CD4-positive, alpha-beta T cell treated with Interleukin-2 at 100 ng/mL for 4 hours (primary cell): ENCODE measurements at places on chromosomes 7 and 10.

- no peak for DNase-seq
Measured at GRCh38 chr10:2214805-2215204, 477.5 kb upstream of the ADARB2 start.

- no peak for DNase-seq
Measured at GRCh38 chr7:78203042-78203720, 404.6 kb downstream of the PHTF2 start.

DNA sequence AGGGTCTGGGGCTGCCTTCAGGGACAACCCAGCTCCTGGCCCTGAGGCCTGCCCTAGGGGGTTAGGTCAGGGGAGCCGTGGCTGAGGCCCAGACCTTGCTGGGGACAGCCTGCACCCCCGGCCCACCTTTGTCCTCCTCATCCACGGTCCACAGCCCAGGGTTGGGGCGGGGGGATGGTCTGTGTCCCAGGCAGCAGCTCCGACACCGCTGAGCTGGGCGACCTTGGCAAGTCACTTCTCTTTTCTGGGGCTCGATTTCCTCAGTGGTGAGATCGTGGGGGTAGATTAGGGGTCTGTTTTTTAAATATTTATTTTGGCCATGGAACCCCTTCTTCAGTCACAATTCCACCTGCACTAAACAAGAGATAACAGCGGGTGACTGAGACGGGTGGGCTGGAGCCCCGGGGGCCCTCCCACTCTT, 30.9 kb downstream of the DNAJB12 start:
- DNase-seq: no peak

GRCh38 chr10:11842411-11842810, 19.3 kb downstream of the PROSER2 start:
- DNase-seq: no peak

DNA sequence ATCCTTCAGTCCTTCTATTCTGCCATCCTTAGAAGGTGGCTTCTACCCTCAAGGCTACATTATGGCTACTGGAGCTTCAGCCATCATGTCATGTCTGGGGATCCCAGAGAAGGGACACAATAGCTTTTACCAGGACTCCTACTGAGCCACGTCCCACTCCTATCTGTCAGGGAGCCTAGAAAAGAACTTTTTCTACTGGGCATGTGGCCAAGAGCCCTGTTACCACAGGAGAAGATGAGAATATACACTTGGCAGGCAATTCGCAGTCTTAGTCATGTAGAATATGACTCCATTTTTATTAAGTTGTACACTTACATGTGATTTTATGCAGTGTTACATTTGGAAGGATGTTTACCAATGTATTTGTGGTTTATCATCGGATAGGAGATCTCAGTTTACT, 64.6 kb upstream of the KCNMA1 start:
- DNase-seq: no peak

DNA sequence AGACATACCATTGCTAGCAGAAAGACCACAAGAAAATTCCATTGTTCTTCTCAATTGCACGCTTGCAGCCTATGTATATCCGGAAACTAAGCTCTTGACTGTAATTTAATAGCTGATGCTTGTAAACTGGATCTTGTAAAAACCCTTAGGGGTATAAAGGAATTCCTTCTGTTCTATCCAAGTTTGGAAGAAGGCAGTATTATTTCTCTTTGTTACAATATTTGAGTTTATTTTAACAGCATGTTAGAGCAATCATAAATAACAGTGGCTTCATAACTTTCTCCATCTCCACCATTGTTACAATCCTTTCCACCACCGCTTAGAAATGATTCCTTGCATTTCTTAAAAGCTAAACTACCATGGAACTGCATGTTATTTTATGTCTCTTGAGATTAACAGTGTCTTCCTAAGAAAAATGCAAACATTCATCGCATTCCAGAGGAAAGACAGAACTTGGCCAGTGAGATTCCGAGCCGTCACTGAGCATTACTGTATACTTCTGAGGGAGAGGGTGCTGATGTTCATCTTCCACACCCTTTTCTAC, 92.5 kb downstream of the TRIL start:
- DNase-seq: no peak

GRCh38 chr10:1152386-1153250, 96.4 kb downstream of the WDR37 start:
- no peak for DNase-seq

GRCh38 chr10:72625276-72625607, 637 bp downstream of the MICU1 start:
- DNase-seq: no peak

- DNase-seq: no peak
Measured at GRCh38 chr7:86949052-86949778, 110.2 kb downstream of the ELAPOR2 start.

GRCh38 chr7:1844951-1845390, 174.9 kb downstream of the ELFN1 start:
- DNase-seq: no peak

- no peak for DNase-seq
Measured at GRCh38 chr10:119289227-119289920, 82.0 kb downstream of the GRK5 start.

DNA sequence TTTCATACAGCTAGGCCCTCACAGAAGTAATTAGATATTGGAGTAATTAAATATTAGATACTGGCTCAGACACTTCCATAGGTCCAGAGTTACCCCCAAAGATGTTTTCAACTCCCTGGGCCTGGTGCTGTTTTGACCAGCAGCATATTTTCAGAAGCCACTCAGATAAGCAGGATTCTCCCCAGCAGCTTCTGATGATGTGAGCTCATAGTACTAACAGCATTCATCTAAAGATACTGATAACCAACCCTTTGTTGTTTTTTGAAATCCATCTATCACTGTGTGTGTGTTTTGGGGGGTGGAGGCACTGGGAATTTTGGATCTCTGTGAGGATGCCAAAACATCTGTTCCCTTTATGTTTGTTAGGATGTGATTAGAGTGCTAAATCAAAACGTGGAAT, 52.7 kb downstream of the VPS50 start:
- DNase-seq: no peak

- DNase-seq: no peak
Measured at GRCh38 chr10:78433076-78433595, 399.5 kb downstream of the RPS24 start.

DNA sequence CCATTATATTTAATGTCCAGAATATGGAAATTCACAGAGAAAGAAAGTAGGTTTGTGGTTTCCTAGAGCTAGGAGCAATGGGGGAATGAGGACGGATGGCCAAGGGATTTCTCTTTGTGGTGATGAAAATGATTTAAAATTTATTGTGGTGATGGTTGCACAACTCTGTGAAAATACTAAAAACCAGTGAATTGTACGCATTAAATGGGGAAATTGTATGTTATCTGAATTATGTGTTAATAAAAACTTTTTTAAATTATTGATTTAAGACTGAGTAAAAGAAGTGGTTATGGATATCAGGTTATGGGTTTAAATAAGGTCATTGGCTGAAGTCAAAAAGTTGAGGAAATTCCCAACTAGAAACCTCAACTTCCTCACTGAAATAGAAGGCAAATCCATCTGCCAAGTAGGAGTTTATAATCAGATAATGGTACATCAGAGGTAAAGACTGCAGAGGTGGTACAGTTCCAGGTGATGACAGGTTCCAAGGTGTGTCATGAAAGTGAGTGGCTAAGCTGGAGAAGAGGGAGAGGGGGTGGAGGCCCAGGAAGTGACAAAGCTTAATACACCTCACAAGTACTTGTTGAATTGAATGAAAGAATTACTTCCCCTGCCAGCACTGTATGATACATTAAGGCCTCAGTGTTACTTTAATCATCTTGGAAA, 68.9 kb upstream of the CCDC71L start:
- no peak for DNase-seq

DNA sequence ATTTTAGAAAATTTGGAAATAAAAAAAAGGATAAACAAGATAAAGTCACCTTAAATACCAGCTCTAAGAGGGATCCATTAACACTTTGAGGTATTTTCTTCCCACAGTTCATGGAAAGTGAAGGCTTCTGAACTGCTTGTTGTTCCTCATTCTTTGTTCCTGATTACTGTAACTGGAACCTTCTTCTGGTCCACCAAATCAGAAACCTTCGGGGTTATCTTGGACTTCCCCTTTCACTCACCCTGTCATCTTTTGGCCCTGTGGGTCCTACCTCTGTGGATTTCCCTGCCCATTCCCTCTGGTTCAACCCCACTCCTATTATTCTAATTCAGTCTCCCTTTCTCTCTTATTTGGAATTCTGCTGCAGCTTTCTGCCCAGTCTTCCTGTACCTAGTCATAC, 116.5 kb upstream of the PRPS1L1 start:
- DNase-seq: no peak

DNA sequence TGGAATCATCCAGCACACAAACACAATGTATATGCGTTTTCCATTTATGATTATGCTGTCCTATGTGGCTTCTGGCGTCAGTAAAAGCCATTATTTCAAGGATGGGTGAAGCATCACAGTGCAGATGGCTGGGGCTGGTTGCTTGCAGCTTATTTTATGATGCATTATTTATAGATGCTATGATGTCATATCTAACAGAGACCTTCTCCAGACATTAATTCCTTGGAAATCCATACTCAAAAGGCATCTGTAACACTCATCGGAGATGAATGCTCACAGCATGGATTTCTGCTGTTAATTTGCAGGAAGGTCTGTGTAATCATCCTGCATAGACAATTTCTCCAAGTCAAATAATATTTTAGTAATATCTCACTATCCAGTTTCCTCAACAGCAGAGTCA, 7.2 kb downstream of the RGS10 start:
- no peak for DNase-seq

DNA sequence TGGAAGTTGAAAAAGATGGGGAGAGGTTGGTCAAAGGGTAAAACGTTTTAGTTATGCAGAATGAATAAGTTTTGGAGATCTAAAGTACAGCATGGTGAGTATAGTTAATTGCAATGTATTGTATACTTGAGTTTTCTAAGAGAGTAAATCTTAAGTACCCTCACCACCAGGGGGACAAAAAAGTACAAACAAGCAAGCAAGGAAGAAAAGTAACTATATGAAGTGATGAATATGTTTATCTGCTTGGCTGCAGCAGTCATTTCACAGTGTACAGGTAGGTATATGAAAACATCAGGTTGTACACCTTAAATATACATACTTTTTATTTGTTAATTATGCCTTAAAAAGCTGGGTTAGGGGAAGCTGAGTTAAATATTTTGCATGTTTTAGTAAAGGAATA, 157.3 kb downstream of the PCLO start:
- DNase-seq: no peak

DNA sequence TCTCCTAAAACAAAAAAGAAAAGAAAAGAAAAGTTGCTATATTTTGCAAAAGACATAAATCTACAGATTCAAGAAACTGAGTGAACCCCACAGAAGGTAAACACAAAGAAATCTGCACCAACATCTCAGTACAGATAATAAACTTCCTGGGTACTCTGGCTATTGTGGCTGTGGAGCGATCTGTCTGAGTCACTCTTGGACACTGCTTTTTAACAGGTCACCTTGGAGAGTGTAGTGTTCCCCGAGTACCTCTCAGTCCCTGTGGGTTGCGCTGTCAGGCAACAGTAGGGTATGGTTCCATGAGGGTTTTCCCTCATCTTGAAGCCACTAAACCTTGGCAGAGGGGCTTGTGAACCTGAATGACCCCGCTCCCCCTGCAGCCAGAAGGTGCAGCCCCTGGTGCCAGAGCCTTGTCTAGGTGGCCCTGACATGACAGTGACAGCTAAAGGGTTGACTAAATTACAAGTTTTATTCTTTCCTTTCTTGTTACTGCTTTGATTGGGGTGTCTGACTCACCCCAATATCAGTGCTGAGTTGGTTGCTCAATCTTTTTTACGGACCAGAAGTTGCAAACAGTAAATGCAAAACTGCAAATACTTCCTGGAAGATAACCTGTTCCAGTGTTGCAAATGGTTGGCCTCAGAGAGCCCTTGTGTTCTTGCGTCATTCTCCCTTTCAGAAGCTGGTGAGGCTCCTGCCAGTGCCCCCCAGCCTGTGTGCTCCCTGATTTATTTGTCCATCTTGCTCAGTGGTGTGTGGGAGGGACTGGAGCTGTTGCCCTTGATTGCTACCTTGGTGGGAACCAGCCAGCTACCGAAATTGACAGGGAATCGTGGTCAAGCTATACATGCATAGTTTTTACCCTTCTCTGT, 30.6 kb downstream of the POR start:
- DNase-seq: no peak

DNA sequence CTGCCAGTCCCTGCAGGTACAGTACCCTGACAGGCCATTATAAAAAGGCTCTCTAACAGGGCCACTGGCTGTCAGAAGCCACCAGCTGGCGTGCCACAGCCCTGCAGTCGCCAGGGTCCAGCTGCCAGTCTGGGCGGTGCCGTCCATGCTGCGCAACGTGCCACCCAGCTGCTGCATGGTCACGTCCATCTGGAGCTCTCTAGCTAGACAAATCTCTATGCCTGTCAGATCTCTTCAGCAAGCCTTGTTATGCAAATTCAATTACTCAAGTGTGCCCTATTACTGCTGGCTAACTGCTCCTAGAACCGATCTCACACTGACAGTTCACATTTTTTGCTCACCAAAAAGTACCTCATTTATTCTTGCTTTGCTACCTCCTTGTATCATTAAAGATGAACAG, 75.9 kb downstream of the HIBADH start:
- DNase-seq: no peak
